ENCODE measurements at places on chromosomes 11 and 22. TPM values are rescaled to one million over a fixed set of nuclear protein-coding genes. Genes with fewer than 3 reads are reported as not detected.

- H3K36me3 ChIP-seq: no peaks in the 10 kb centered on the region
- H3K27me3 ChIP-seq: no peaks in the 10 kb centered on the region
- DNase-seq: no peak
- peaks cover 13% of the 10 kb centered on the region for H3K4me1 ChIP-seq
- no peak overlapping the region for H3K4me3 ChIP-seq
These were observed 104.4 kb upstream of the PARVA start for GRCh38 chr11:12272821-12273617.

- H3K4me3 ChIP-seq: no peak overlapping the region
- H3K4me1 ChIP-seq: peaks cover 12% of the 10 kb centered on the region
- peaks cover 3% of the 10 kb centered on the region for H3K27me3 ChIP-seq
- no peak for DNase-seq
- no peaks in the 10 kb centered on the region for H3K36me3 ChIP-seq
- peak overlapping the region; percentile 14 for H3K27ac ChIP-seq
These were observed 476.4 kb downstream of the MIAT start for GRCh38 chr22:27133681-27134314.

- no peaks in the 10 kb centered on the region for H3K27me3 ChIP-seq
- DNase-seq: no peak
- no peaks in the 10 kb centered on the region for H3K4me1 ChIP-seq
These were observed 843.7 kb upstream of the CHORDC1 start for GRCh38 chr11:91066456-91067047.

DNA sequence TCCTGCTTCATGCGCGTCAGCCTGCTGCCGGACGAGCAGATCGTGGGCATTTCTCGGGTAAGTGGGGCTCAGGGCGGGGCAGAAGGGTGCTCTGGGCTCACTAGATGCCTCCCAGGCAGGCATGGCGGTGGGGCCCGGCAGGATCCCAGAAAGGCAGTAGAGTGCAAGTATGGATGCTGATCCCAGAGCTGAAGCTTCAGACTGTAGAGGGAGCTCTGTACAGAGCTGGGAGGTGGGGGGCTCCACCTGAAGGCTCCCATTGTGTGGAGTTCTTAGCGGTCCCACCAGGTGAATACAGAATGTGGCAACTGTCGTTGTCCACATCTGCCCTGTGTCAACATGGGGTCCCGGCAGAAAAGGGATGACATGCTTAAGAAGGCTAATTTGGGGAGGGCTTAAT is 16.5 kb upstream of the RHOD start:
- no peak for DNase-seq
- no peaks in the 10 kb centered on the region for H3K36me3 ChIP-seq
- H3K4me3 ChIP-seq: no peak overlapping the region
- H3K27ac ChIP-seq: no peak overlapping the region
- H3K4me1 ChIP-seq: no peaks in the 10 kb centered on the region
- H3K27me3 ChIP-seq: no peaks in the 10 kb centered on the region

Gene KRTAP5-2
- not detected for total RNA-seq
